Hematopoietic multipotent progenitor cell treated with erythropoietin and hydrocortisone succinate and interleukin-3 and kit ligand, for 4 days (in vitro differentiated cells): ENCODE measurements at places on chromosomes 13 and 19.
A peak's percentile ranks its signal among the peaks of the same experiment; 100 is the strongest.

DNA sequence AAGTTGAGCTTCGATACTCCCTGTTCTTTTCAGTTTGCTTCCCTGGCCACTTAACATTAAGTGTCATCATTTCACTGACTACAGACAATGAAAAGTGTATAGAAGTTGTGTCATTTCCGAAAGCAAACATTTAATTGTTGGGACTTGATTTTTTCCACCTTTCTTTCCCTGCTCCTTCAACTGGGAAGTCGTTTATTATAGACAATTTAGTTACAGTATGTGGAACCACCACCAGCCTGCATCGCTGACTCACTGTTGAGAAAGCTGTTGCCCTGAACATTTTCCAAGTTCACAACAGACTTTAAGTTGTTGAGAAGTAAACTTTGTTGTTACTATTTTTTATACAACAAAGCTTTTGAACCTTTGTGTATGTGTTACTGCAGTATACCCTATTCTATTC lies 788.4 kb upstream of the PRR20A start:
- DNase-seq = no peak

DNA sequence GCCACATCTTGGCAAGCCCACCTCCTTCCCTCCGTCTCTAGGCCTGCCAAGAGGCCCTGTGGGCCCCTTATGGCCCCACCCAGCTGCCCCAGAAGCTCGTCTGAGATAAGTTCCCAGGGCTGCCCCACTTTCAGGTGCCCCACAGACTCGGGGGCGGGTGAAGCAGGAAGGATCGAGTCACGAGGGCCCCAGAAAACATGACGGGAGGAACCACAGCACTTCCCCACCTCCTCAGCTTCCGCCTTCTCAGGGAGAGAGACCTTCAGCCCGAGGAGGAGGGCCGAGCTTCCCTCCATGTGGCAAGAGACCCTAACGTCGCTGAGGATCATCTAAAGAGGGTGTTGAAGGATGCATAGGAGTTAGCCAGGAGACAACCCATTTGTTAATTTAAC lies 4.5 kb upstream of the IL12RB1 start:
- peak; percentile 94 for DNase-seq

- DNase-seq = peak; percentile 49
Measured at GRCh38 chr19:41937525-41938468, 9.5 kb upstream of the ERFL start.

DNA sequence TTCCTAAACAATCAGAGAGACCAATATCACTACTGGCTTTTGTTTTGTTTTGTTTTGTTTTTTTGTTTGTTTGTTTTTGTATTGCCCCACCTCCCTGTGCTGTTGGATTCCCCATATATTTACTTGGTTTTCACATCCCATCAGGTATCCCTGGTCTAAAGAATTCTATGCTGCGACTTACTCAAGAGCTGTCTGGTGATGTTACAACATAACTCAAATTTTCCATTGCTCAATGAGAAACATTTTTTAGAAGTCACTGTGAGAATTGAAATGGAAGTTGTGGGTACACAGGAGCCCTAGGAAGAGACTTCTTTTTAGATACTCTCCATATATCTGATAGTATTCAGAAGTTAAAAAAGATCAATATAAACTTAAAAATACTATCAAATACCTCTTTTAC lies 181.4 kb downstream of the KLF5 start:
- no peak for DNase-seq

- DNase-seq = peak; percentile 74
Measured at GRCh38 chr19:53871454-53871853, 3.8 kb downstream of the MYADM start.

- DNase-seq = peak; percentile 44
Measured at GRCh38 chr19:2782329-2782935, 641 bp downstream of the SGTA start.
